Anterior cingulate cortex (tissue), 58 donors: ENCODE measurements at places on chromosomes 6 and 20.
A peak's percentile ranks its signal among the peaks of the same experiment; 100 is the strongest.

DNA sequence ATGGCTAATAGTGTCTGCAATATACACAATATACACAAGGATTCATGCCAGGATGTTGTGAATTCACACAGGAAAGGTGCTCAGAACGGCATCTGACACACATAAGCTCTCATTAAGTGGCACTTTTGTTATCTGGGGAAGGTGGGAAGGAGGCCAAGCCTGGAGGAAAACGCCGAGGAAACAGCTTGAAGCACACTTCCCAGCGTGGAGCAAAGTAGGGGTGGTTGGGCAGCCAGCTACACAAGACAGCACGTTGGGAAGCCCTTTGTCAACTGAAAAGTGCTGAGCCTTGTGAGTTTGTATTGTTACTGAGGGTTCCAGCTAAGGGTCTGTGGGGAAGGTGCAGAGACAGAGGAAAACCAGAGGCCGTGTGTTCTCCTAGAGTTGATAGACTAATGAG is 181.0 kb downstream of the ZMYND8 start:
- DNase-seq: no peak

GRCh38 chr20:19515074-19515473 is 243.0 kb upstream of the RIN2 start:
- DNase-seq: no peak

GRCh38 chr6:126033696-126034095 is 47.4 kb downstream of the TRMT11 start:
- peak; percentile 26 for DNase-seq

- no peak for DNase-seq
Observed at GRCh38 chr20:44009679-44009992, 95.0 kb downstream of the TOX2 start.

- no peak for DNase-seq
Observed at GRCh38 chr20:14142964-14143627, 147.8 kb downstream of the MACROD2 start.

DNA sequence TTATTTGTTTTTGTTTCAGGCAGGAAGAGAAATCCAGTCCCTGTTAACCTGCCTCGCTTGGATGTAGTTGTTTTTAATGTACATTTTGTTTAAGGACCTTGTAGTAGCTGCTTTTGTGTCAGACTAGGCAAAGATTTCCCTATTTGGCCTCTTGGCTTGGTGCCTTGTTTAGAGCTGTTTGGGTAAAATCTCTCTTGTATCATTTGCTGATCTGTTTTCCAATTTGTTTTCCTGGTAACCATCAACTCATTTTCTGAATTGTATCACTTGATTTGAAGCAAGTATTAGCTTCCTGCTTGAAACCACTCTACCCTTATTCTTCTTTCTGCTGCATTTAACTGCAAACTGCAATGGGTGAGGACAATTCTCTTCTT is 160.7 kb downstream of the ZFAND3 start:
- no peak for DNase-seq

GRCh38 chr6:135738636-135739035 is 112.9 kb upstream of the PDE7B start:
- DNase-seq: no peak

- no peak for DNase-seq
Observed at GRCh38 chr6:16414205-16414604, 175.8 kb downstream of the GMPR start.

GRCh38 chr20:59032713-59033059 is 551 bp upstream of the ATP5F1E start:
- DNase-seq: no peak

GRCh38 chr20:19885939-19886660 is 128.0 kb downstream of the RIN2 start:
- DNase-seq: peak; percentile 60

DNA sequence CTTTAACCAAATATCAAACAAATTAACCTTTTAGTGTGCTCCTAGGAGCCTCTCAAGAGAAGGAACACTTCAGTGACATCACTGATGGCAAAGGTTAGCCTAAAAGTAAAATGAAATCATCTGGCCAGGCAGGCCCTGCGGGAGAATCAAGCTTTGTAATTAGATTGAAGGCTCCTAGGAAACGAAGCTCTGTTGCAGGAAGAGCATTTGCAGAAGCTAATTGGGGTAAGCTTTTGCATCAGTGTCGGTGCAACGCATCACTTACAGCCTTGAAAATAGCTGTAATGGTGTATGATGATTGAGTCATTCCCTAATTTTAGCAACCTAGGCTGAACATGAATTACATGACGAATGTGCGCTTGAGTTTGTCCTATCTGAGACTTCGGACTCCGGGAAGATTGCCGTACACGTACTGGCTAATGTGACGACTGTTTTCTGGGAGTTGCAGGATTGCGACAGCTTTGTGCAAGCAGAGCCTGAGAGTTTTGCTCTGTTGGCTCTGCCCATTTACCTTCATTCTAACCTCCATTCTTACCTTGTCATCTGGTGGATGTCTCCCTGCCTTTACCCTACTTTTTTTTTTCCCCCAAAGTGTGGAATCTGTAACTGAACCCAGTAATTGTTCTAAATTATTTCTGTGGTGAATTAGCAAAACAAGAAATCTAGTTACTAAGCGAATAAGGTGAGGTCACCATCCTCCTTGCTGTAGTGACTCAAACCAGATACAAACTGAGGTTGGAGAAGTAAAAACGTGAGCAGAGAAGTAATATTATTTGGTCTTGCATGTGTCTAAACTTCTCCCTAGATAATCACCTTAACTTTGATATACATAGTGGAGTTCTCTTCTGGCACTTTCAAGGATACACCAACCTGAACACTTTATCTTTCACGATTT is 675.9 kb upstream of the CITED2 start:
- DNase-seq: no peak

- DNase-seq: no peak
Observed at GRCh38 chr6:31870385-31870921, 7.8 kb upstream of the NEU1 start.

- no peak for DNase-seq
Observed at GRCh38 chr6:136501096-136501495, 49.1 kb downstream of the MAP7 start.

GRCh38 chr6:13336553-13336952 is 8.2 kb upstream of the TBC1D7 start:
- peak; percentile 77 for DNase-seq

DNA sequence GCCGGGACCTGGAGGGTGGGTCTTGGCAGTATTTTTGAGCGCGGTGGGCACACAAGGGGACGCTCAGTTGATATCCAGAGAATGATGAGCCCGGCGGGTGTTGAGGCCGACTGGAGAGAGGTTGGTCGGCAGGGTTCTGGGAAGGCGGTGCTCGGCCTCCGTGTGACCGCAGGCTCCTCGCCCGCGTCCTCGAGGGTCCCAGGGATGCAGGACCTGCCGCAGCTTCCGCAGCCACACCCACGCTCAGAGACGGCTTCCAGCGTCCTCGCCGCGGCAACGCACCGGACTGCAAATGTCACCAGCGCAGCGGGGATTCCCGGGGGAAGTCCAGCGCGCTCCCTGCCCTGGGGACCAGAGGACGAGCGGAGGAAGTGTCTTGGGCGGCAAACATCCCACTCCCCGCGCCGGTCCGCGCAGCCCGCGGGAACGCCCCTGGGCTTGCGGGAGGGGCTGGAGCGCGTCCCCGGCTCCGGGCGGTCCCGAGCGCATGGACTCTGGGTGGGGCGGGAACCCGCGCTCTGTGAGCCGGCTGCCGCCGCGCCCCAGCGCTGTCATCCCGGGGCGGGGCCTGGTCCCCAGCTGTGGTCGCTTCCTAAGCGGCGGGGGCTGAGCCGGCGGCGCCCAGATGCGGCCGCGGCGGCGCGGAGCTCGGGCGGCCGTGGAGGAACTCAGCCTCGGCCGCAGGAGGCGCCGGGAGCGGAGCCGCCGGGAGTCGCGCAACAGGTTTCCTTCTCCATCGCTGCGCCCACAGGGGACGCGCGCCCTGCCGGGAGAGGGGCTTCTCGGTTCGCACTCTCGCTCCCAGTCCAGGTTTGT is at the start of gene STX11:
STX11 (plus strand) TSS at position 624 of the 816 bp plus-strand sequence. CDS start 36,111 bp downstream, outside the sequence.
- peak; percentile 46 for DNase-seq

- no peak for DNase-seq
Observed at GRCh38 chr6:166341977-166342348, 382 bp downstream of the SFT2D1 start.

DNA sequence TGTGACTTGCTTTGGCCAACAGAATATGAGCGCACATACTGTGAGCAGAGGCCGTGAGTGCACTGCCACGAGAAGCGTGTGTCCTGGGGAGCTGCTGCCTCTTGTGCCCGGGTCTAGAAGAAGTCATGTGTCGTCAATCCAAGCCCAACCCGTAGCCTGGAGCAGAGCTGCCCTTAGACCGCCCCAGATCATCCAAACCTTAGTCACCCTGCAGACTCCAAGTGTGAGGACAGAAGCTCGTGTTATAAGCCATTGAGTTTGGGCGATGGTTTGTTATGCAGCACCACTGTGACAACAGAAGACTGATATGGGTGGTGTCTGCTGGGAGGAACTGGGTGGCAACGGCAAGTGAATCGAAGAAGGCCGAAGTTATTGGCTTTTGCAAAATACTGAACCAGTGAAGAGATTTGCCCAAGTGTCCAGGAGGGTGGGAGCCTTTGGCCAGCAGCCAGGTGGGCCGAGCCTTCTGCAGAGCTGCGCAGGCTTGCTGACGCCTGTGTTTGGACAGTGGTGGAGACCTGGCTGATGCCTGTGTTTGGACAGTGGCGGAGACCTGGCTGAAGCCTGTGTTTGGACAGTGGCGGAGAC is 101.3 kb upstream of the SULF2 start:
- DNase-seq: no peak

GRCh38 chr6:148593813-148594170 is 153.0 kb upstream of the UST start:
- no peak for DNase-seq

- DNase-seq: no peak
Observed at GRCh38 chr20:44651434-44651683, 140 bp downstream of the ADA start.

DNA sequence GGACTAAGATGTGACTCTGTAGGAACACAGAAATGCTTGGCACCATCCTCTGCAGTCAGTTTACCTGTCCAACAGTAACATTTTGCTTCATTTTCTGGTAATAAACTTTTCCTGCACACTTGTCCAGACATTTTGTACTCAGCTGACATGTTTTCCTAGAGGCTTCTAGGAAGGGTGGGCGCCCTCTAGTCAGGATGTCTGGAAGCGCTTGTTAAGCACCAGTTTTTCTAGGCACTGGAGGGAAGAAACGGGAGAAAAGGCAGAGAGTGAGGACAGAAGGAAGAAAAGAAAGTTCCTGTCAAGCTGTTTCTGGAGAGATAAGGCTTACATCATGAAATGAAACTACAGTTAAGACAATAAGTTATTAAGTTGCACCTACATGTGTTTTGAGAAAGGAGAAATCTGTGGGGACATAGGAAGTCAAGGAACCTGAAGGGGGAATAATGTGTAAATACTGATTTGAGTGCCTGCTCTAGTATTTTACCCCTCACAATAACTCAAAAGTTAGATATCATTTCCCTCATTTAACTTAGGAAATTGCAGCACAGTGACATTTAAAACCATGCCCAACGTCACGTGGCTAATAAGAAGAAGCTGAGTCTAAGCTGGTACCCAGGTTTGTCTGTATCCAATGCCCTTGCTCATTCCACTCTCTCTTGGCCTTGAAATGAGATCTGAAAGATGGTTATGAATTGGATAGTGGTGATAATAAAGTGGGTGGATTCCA is 42.7 kb upstream of the TNFRSF21 start:
- no peak for DNase-seq

- no peak for DNase-seq
Observed at GRCh38 chr20:59400708-59401107, 100.3 kb downstream of the EDN3 start.

- no peak for DNase-seq
Observed at GRCh38 chr6:122035173-122035572, 364.3 kb upstream of the HSF2 start.

GRCh38 chr6:45086360-45087084 is 241.6 kb upstream of the RUNX2 start:
- DNase-seq: no peak

- DNase-seq: no peak
Observed at GRCh38 chr6:111803804-111804203, 69.4 kb downstream of the FYN start.

- no peak for DNase-seq
Observed at GRCh38 chr6:32131439-32131948, 1.4 kb upstream of the FKBPL start.

- DNase-seq: no peak
Observed at GRCh38 chr6:108518714-108519576, 41.8 kb upstream of the FOXO3 start.

- no peak for DNase-seq
Observed at GRCh38 chr6:168002804-168003203, 5.3 kb downstream of the KIF25 start.

DNA sequence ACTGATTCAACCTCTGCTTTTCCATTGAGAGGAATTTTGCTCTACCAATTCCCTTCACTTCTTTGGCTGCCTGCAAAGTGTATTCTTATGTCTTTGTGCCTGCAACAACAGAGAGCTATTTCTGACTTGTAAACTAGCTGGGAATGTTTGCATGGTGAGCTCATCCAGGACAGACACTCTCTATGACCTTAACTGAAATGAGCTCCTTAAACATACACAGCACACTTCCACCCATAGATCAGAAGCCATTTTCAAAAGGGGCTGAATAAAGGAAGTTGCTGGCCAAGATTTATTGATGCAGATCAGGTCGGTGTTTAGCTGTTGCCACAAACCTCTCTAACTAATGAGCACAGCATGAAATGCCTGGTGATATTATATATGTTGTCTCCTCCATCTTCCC is 377.7 kb downstream of the BTBD9 start:
- no peak for DNase-seq

- no peak for DNase-seq
Observed at GRCh38 chr6:158603261-158604047, 41.1 kb downstream of the DYNLT1 start.

- DNase-seq: no peak
Observed at GRCh38 chr20:62955519-62956386, 3.2 kb downstream of the SLC17A9 start.

- no peak for DNase-seq
Observed at GRCh38 chr6:113719545-113719944, 137.6 kb upstream of the MARCKS start.

- DNase-seq: no peak
Observed at GRCh38 chr20:63624486-63624885, 2.4 kb downstream of the GMEB2 start.

DNA sequence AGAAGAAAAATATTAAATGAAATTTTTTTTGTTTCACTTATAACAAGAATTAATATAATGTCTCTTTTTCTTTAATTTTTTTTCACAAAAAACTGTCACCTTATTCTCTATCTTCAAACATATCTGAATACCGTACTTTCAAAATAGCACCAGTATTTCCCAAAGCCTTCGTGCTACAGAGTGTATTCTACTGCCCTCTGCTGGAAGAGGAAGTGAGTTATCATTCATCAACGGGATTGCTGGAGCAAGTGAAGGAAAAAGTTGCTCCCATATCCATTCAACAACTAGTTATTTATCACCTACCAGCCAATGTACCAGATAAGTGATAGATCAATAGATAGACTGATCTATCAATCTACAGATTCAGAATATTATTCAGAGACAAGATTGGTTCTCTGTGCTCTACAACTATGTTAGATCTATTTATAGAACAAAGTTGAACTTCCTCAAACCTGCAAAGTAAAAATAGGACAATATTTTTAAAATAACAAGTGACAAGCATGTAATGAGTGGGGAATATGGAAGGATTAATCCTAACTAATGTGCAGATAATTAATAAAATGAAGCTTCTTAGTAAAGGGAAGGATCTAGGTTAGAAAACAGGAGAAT is 26.7 kb upstream of the TFAP2B start:
- DNase-seq: no peak

GRCh38 chr6:163513570-163514166 is 99.2 kb downstream of the QKI start:
- DNase-seq: no peak
